ENCODE measurements at places on chromosomes 2 and 18.

DNA sequence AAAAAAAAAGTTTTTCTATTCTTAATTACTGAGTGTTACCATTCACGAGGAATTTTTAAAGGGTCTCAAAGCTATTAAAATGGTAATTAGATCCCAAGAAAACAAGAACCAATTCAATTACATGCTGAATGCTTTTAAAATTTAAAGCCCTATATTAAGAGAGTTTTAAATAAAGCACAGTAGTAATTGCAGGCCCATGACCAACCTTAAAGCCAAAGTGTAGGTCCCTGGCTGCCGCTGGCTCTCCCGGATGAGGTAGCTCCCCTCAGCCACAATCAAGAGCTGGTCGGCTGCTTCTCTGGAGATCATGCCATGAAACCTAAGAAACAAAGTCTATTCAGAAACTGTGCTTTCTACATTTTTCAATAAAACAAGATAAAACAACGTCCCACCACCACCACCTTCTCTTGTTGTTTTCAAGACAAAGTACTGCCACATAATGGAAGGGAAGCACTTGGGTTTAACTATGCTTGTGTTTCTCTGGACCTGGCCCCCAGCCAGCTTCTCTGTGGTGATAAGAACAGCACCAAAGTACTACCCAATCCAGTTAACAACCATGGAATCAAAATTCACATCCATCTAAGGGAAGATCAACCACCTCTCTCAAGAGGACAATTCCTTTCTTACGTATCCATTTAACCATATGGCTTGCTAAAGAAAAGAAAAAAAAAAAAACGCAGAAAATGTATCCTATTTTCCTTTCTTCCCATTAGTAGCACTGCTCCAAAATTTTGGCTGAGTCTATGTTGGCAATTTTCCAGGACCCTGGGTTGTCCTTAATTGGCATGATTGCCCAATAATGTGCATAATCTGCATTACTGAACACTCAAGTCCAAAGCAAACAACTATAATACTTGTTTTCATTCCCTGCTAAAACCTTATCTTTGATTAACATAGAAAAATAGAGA, 90.1 kb downstream of the CHN1 start:
- no peak for DNase-seq

- DNase-seq: no peak
Measured at GRCh38 chr18:80088823-80089222, 20.2 kb upstream of the ADNP2 start.

- DNase-seq: no peak
Measured at GRCh38 chr2:148483665-148484064, 160.9 kb upstream of the EPC2 start.

- no peak for DNase-seq
Measured at GRCh38 chr2:189128970-189129369, 50.6 kb downstream of the COL5A2 start.

DNA sequence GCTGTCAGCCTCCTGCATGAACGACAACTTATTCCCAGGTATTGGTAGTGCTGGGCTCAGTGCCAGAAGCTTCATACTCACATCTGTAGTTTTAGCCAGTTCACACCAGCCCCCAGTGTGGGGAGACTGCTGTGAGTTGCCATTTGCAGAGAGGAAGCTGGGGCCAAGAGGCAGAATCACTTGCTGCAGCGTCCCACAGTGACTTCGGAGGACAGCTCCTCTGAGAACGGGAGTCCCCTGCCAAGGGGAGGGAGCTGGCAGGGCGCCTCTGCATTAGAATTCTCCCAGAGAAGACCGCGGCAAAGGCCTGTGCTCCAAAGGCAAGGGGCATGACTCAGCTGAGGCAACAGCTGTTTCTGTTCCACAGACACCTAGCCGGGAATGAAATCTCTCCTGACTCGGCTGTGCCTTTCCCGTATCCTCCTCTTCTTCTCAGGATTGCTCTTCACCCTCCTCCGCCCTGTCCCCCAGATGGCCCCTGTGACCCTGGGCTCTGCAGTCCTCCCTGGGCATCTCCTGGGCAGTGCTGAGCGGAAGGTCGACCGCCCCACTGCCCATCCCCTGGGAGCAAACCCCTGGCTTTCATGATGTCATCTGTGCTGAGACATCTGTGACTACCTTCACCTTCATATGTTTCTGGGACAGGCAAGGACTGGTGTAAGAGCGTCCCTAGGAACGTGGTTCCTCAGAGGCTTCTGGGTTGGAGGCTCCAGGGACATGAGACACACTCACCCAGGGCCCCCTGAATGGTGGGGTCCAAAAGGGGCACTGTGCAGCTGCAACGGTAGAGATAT, 18.0 kb downstream of the MAL start:
- DNase-seq: no peak

- no peak for DNase-seq
Measured at GRCh38 chr2:184031402-184032147, 566.8 kb upstream of the ZNF804A start.

DNA sequence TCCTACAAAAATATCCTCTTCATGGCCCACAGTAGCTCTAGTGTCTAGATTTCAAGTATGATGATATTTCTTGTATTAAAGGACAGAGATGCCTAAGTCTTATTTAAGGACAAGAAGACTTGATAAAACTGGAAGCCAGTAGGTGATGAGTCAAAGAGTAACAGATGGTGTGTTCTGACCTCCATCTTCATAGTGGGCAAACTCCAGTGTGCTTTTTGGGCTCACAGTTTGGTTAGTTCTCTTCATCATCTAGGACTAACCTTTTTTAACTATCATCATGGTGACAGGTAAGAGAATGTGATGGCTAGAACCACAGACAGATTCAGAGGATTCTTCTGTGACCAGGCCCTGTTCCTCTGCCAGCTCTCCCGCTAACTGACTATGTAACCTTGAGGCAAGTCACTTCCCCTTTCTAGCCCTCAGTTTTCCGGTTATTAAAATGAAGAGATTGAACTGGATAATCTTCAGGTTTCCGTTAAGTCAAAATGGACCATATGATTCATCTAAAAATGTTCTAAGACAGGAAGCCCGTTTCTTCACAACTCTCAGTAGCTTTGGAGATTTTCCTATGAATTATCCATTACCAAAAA, 140.3 kb upstream of the RASGRP3 start:
- DNase-seq: no peak

GRCh38 chr2:108404784-108405397, 27.1 kb downstream of the SULT1C4 start:
- no peak for DNase-seq

DNA sequence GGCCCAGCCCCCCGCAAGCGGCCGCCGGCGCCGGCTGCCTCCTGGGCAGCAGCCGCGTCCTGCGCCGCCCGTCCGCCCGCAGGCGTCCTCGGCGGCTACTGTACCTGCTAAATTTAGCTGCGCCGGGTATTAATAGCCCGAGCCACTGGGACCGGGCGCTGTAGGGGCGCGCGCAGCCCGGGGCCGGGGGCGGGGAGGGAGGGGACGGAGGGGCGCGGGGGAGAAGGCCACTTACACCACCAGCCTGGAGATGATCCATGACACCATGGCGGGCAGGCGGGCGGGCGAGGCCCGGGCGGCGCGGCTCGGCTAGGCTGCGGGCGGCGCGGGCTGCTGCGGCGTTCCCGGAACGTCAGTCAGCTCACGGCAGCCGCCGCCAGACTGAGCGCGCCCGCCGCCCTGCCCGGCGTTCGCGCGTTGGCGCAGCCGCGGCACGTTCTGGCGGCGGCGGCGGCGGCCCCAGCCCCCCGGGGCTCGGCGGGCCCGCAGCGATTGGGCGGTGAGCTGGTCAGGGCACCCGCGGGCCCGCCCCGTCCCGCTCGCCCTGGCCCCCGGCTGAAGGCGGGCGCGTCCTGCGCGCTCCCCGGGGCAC, at the start of gene REEP1:
REEP1 (minus strand) TSS at position 383 of the 592 bp plus-strand sequence; CDS start at position 267, 116 bp downstream.
- no peak for DNase-seq

- no peak for DNase-seq
Measured at GRCh38 chr18:47809420-47809819, 121.0 kb downstream of the SMAD2 start.

- DNase-seq: no peak
Measured at GRCh38 chr18:41162781-41163180, 792.3 kb upstream of the PIK3C3 start.

GRCh38 chr18:48819781-48820482, 130.8 kb downstream of the SMAD7 start:
- no peak for DNase-seq

DNA sequence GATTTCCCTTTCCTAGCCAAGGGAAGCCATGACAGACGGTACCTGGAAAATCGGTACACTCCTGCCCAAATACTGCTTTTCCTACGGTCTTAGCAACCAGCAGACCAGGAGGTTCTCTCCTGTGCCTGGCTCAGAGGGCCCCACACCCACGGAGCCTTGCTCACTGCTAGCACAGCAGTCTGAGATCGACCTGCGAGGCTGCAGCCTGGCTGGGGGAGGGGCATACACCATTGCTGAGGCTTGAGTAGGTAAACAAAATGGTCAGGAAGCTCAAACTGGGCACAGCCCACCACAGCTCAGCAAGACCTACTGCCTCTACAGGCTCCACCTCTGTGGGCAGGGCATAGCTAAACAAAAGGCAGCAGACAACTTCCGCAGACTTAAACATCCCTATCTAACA, 6.8 kb upstream of the CD207 start:
- no peak for DNase-seq

GRCh38 chr2:199228887-199229819, 228.6 kb downstream of the SATB2 start:
- DNase-seq: peak; percentile 75

DNA sequence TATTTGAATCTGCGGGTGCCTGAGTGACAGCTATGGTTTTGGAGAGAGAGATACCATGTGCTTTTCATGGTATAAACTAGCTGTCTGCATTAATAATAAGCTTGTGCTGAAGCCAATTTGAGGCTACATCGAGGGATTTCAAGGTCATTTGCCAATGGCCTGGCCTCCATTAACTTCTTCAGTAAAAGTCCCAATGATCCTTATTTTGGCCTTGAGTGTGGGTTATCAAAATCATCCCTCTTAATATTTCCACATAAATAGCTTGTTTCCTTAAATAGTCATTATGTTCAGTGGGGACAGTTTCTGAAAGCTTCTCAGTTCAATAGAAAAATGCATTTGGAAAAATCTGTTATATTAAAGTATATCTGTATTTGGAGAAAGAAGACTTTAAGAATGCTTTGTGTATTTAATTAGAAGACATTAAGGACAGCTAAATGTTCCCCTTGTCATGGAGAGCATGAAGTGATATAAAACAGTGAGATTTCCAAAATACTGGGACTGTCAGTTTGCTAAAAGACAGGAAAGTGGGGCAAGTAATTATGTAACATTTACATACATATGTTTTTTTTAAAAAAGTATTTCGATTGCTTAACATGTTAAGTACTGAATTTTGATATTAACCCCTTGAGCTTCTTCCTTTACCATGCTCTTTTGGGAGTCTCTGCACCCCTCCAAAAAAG, 355.5 kb upstream of the ZEB2 start:
- no peak for DNase-seq

DNA sequence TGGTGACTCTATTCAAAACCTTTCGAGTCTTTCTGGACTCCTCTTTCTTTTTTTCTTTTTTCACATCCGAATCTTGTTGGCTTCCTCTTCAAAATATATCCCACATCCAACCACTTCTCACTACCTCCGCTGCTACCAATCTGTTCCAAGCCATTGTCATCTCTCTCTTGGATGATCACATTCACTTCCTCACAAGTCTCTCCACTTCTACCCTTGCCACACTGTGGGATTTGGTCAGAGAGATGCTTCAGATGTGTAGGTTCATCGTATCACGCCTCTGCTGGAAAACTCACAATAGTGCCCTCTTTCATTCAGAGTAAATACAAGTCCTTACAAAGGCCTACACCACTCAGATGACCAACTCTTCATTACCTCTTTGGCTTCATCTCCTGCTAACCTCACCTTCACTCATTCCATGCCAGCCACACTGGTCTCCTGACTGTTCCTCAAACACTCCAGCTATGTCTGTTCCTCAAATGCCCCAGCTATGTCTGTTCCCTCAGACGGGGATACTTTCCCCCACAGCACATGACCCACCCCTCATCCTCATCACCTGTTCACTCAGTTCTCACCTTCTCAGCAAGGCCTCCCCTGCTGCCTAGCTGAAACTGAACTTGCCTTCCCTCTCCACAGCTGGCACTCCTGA, 67.2 kb upstream of the PELI1 start:
- no peak for DNase-seq

DNA sequence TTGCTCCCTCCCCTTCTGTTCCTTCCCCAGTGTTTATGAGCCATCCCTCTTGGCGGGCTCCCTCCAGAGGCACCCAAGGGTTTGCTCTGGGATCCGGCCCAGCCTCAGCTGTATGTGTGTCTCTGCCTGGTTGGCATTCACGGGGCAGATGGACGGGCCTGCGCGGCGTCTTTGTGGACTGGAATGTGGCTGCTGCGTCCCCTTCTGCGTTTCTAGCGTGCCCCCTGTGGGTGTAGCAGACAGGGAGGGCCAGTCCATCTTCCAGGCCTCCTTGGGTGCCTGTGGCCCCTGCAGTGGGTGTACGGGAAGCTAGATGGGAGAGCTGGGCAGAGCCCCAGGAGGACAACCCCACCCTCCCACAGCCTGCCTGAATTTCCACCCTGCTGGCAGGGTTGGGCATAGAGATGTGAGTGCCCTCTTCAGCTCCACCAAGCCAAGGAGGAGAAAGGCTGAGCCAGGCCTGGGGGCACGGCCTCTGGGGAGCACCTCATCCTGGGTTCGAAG, 15.7 kb downstream of the GPC1 start:
- DNase-seq: no peak

GRCh38 chr2:239644011-239644410, 243.2 kb upstream of the HDAC4 start:
- no peak for DNase-seq

DNA sequence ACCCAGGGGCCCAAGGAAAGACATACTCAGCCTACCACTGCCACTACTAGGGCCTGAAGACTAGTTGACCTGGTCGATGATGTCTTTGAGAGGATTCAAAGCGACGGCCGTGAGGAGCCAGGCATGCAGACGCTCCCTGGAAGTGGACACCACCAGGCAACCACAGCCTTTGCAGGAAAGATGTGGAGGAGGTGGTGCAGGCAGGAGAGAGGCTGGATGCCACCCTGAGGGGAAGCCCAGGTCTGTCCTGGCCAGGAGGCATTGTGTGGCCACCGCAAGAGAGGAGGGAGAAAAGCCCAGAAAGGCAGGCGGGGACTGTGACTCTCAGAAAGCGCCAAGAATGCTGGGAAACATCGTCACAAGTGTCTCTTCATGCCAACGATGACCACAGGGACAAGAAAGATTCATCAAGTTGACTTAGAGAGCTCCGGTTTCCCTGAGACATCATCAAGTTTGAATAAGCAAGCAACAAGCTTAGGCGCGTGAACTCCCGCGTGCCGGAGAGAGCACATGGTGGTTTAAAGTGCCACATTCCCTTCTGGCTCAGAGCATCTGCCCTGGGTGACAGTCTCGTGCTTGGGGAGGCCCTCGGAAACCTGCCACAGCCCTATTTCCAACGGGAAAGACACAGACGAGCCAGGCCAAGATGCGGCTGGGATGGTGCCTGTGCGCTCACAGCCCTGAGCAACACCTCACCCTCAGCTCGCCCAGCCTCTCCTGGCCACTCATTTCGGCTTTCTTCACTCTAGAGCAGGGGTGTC, 464.5 kb upstream of the SALL3 start:
- DNase-seq: no peak

GRCh38 chr2:132615329-132616085, 54.5 kb downstream of the LYPD1 start:
- DNase-seq: no peak

- DNase-seq: no peak
Measured at GRCh38 chr18:36661999-36662398, 166.8 kb downstream of the TPGS2 start.

All from GDM1 (cell line).